Activated gamma-delta T cell treated with Interleukin-2 at 50 U/mL for 16 hours (primary cell): ENCODE measurements at places on chromosomes 5 and 9.

DNA sequence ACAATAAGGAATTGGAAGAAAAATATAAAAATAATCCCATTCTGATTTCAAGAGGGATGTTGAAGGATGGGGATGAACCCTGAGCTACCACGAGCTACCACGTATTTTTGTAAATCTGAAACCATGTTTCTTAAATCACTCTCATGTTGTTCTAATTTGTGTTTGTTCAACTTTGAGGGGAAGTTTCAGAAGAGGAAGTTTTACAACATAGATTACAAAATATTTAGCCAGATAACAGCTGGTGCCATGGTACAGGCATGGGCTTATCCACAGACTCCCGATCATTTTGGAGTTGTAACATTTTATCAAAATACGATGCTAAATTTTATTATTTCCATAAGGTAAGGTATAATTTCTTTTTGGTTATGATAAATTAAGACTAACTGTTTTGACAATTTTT is 15.2 kb downstream of the CCDC125 start:
- no peak for DNase-seq

DNA sequence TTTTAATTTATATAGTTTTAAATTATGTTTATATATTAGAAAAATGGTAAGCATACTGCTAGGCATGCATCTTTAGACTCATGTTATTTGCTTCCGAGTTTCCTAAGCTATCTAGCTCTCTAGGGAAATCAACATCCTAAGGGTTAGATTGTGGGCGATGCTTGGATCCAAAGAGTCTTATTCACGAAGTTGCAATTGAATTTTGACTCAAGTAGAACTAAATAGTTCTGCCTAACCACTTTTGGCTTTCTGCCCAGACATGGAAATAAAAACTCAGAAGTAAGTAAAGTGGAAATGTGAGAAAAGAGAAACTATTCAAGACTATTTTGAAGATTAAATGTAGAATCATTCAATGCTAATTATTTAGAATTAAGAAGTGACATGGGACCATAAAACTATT is 440.4 kb downstream of the CDH18 start:
- DNase-seq = no peak

- DNase-seq = no peak
Observed at GRCh38 chr5:122954719-122955118, 81.8 kb downstream of the PPIC start.

- no peak for DNase-seq
Observed at GRCh38 chr5:119537704-119538103, 85.4 kb downstream of the HSD17B4 start.

GRCh38 chr5:54844905-54845566 is 140.4 kb downstream of the ESM1 start:
- no peak for DNase-seq

DNA sequence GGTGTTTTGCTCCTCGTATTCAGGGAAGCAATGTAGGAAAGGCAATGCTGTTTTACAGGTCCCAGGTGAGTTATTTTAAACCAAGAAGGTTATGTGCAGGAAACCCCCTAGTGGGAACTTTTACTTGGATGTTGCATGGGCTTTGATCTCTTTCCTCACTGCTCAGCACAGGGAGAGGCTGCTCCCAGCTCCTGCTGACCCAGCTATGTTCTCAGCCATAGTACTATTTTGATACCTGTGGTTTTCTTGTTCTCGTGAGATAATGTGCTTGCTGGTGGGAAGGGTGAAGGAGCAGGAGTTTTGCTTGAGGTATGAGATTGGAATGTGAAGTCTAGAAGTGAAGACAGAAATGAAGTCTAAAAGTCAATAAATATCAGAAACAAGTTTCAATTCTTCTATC is 265.6 kb upstream of the FBXL7 start:
- DNase-seq = no peak

GRCh38 chr5:81506900-81507588 is 113.1 kb upstream of the ACOT12 start:
- peak; percentile 11 for DNase-seq

DNA sequence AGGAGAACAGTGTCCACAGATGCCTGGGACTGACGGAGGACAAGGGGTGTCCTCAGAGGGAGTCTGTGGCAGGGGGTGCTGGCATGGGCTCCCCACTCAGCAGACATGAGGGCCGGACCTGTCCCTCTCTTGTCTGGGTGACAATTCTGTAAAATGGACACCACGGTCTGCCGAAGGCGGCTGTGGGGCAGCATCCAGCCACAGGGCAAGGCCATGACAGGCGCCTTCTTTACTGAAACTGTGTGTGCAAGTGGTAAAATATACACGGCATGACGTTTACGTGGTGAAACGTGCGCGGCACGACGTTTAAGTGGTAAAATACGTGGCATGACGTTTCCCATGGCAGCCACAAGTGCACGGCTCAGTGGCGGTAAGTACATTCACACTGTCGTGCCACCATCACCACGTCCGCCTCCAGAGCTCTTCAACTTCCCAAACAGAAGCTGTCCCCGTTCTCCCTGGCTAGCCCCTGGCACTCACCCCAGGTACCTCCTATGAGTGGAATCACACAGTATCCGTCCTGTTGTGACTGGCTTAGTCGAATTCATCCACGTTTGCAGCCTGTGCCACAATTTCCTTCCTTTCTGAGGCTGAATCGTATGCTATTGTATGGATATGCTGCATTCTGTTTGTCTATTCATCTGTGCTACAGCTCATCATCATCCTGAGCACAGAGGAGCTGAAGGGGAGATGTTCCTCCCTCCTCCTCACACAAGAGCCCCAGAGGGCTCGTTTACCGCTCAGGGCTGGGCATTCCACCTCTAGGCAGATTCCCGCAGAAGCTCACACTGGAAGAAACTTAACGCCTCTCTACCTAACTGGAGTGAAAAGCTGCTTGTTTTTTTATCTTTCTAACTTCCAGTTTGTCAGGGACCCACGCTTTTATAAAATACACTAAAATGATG is 52.5 kb downstream of the COL23A1 start:
- no peak for DNase-seq

DNA sequence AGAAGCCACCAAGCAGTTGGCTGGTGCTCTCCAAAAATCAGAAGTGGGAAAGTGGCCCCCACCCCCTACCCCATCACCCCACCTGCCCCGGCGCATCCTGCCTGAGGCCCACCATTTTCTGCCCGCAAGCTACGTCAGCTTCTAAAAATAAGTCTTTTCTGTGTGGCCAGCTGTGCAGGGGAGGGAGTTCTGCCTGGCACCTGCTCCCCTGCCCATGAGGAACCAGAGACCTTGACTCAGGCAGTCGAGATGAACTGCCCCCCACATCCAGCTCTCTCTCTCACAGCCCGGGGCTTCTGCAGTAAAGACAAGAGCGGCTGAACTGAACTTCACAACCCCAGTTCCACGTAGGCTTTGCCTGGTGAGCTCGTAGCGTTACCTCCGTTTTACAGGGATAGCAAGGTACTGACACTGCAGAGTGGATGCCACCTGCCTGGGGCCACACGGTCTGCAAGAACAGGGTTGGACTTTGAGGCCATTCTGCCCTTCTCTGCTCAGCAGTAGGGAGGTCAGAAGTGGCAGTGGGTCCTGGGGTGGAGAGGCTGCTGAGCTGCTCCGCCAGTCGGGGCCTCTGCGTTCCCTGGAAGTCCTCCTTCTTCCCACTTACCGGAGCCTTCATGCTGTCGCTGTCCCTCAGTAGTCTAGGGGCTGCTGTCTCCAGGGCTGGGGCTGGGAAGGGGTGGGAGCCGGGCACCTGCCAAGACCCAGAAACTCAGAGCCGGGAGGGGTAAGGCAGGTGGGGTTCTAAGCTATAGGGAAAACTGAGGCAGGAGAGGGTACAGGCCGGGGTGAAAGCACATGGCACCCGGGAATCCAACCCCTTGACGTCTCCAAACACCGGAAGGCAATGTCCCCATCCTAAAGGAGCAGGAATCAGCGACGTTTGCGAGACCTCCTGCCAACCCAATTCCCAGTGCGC is 781 bp downstream of the ST6GALNAC4 start:
- no peak for DNase-seq

DNA sequence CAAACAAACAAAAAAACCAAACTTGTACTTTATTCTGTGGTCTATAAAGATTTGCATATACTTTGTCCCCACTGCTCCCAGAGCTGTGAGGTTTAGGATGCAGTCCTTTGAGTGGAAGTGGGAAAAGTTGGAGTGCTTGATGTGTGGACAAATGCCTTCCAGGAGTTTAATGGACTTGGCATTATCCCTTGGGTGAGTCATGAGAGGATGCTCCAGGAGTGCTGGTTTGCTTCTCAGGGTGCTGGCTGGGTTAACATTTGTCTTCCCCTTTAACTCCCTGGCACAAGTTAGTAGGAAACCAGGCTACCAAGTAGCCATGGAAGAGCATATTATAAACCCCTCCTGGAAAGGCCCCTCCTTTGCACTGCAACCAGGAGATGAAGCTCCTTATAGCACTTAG is 417.4 kb upstream of the RIOK2 start:
- DNase-seq = no peak

DNA sequence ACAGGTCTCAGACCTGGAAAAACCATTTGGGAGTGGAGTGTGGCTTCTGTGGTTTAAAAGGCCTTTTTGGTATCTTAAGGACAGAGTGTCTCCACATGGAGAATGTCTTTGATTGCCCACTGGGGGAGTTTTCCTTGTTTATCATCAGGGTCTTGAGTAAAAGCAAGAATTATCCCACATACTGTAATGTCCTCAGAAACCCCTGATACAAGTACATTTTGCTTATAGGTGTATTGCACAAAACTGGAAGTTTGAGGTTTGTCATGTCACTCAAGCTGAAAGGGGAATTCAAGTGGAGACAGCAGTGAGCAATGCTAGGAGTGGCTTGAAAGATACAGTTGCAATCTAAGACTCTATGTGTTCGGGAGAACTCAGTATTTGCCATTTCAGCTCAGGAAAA is 62.7 kb upstream of the GRAMD2B start:
- DNase-seq = no peak
